T47D (cell line): ENCODE measurements at places on chromosomes 11 and 22.

DNA sequence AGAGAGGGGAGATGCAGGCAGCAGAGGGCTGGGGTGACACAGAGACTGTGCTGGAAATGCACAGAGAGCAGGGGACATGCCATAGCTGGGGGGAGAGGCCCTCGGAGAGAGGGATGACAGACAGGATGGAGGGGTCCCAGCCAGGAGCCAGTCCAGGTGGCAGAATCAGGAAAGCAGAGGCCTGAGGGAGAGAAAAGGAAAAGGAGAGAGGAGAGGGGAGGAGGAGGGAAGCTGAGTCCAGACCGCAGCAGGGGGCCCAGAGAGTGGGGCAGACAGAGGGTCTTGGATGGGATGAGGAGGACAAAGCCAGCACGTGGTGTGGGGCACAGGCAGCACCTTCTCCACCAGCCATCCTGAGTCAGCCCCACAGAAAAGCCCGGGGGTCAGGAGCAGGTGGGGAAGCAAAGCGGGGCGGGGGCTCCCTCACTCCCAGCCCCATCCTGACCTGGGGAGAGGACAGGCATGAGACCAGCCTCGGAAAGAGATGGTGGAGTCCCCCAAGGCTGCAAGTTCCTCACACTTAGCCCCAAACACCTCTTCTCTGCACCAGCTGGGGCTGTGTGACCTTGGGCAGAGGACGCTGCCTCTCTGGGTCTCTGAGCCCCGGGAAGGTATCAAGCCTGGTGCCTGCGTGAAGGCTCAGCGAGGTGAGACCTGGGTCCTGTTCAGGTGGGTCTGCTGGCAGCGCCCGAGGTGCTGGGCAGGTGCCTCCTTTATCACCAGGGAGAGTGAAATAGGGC, 48.0 kb downstream of the IGLL1 start:
- DNase-seq = no peak

GRCh38 chr11:80635178-80635577, 1194.3 kb upstream of the TENM4 start:
- no peak for DNase-seq

GRCh38 chr22:44964722-44965078, 45.1 kb downstream of the PHF21B start:
- DNase-seq = no peak

- no peak for DNase-seq
Observed at GRCh38 chr22:32058656-32059260, 15.7 kb downstream of the SLC5A1 start.

DNA sequence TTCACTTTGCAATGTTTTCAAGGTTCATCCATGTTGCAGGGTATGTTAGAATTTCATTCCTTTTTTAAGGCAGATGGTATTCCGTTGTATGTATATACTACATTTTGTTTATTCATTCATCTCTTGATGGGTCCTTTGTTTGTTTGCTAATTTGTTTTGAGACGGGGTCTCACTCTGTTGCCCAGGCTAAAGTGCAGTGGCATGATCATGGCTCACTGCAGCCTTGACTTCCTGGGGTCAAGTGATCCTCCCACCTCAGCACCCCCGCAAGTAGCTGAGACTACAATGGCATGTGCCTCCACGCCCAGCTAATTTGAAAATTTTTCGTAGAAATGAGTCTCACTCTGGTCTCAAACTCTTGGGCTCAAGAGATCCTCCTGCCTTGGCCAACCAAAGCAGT, 6.2 kb downstream of the UVRAG start:
- no peak for DNase-seq

- DNase-seq = no peak
Observed at GRCh38 chr11:134724779-134725140, 312.7 kb upstream of the B3GAT1 start.

GRCh38 chr11:11931461-11932055, 76.9 kb downstream of the DKK3 start:
- peak; percentile 6 for DNase-seq

- no peak for DNase-seq
Observed at GRCh38 chr22:46172522-46173110, 22.3 kb downstream of the PPARA start.

DNA sequence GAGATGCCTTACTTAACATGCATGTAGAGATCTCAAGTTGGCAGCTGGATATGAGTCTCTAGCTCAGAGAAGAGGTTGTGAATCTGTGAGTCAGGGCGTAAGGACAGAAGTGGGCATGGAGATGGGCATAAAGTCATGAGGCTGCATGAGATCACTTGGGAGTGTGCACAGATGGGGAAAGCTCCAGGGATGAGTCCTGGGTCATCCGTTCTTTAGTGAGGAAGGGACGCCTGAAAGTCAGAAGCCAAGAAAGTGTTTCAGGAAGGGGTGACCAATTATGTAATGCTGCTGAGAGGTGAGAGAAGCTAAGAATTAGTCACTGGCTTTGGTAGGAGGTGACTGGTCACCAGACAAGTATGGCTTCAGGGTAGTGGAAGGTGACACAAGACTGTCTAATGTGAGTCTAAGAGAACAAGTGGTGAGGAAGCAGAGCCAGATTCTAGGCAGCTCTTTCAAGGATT, 6.7 kb downstream of the ACP2 start:
- no peak for DNase-seq
